Stimulated activated CD4-positive, alpha-beta T cell treated with anti-CD3 and anti-CD28 coated beads, Interleukin-1b, Interleukin-23, amount 100 ng/mL, for 24 hours (primary cell): ENCODE measurements at places on chromosomes 16 and 17.

- no peak for DNase-seq
Observed at GRCh38 chr17:2366747-2367494, 29.6 kb downstream of the SGSM2 start.

DNA sequence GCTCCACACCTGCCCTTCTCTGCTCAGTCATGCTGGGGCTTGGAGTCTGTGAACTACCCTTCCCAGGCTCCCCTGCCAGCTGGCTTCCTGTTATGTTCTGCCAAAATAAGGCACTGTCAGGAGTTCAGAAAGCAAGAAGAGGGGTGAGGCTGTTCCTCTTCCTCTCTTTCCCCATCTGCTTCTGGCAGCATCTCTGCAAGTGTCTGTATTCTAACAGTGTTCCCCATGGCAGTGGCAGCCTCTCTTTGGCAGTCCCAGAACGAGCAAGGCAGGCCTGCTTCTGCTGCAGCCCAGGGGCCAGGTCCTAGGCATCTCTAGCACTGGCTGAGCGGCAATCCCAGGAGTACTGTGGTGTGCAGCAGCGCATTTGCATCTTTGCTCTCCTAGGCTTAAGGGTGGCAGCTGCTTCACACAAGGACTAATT is 219.1 kb downstream of the STX8 start:
- DNase-seq, result no peak

GRCh38 chr17:7112510-7113108 is 2.0 kb downstream of the ASGR2 start:
- DNase-seq, result no peak

GRCh38 chr16:86018941-86019340 is 120.0 kb downstream of the IRF8 start:
- DNase-seq, result no peak

GRCh38 chr16:11106726-11107125 is 149.3 kb downstream of the SOCS1 start:
- no peak for DNase-seq

DNA sequence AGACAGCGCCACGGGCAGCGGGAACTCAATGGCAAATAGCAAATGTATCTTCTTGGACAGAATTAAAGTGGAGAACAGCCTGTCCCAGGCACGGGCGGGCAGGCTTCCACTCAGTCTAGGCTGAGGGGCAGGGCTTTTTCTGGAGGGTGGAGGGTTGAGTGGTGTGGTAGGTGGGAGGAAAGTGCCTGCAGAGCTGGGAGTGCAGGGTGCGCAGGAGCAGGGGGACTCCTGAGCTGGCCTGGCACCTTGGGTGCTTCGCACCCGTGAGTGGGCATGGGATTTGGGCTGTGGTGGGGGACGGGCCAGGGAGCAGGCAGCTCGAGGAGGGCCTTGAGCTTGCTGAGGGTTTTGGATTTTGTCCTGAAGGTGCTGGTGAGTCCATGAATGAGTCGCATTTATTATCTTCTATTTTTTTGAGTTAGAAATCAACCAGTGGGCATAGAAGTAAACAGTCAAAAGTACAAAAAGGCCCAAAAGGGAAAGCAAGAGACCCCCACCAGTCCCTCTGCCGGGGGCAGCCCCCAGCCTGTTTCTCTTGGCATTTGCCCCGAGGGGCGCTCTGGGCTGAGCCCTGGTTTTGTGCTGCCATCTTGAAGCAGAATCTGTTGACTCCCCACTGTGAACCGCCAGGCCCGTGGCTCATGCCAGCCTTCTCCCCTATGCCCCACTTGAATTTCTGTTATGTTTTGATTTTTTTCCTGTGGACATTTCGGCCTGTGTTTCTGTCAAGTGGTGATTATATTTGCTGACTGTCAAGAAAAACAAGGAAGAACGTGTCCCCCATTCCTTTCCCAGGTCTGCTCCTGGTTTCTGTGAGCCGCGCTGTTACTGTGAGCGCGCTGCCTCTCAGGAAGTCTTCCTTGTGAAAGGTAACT is 8.2 kb downstream of the ADORA2B start:
- DNase-seq, result no peak

DNA sequence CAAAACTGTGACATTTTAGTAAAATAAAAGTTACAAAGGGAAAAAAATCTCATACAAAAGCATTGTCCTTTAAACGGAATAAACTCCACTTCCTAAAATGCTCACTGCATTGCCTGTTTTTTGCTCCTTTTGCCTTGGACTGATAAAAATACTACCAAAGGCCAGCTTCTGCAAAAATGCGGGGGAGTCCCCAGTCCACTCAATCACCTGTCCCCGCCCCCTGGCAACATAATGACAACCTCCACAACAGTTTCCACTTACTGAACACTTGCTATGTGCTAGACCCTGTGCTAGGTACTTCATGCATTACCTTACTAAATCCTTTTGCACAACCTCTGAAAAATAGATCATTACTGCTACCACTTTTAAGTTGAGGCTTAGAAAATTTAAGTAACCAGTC is 172.7 kb upstream of the CCL2 start:
- no peak for DNase-seq

- DNase-seq, result no peak
Observed at GRCh38 chr16:79272141-79272577, 328.4 kb downstream of the MAF start.

- DNase-seq, result no peak
Observed at GRCh38 chr17:82567286-82567685, 47.8 kb downstream of the FOXK2 start.
